ENCODE measurements at places on chromosomes 11 and 22. TPM values are rescaled to one million over a fixed set of nuclear protein-coding genes. Genes with fewer than 3 reads are reported as not detected.

The CCDC87 gene
- 0.50 TPM for total RNA-seq

The CCDC116 gene
- total RNA-seq: 0.41 TPM

The MS4A12 gene
- total RNA-seq: not detected

The CASTOR1 gene
- 16.2 TPM for total RNA-seq

The BTBD18 gene
- not detected for total RNA-seq

The SLC22A8 gene
- not detected for total RNA-seq

The ANO9 gene
- 21.6 TPM for total RNA-seq

The OR52I1 gene
- not detected for total RNA-seq

DNA sequence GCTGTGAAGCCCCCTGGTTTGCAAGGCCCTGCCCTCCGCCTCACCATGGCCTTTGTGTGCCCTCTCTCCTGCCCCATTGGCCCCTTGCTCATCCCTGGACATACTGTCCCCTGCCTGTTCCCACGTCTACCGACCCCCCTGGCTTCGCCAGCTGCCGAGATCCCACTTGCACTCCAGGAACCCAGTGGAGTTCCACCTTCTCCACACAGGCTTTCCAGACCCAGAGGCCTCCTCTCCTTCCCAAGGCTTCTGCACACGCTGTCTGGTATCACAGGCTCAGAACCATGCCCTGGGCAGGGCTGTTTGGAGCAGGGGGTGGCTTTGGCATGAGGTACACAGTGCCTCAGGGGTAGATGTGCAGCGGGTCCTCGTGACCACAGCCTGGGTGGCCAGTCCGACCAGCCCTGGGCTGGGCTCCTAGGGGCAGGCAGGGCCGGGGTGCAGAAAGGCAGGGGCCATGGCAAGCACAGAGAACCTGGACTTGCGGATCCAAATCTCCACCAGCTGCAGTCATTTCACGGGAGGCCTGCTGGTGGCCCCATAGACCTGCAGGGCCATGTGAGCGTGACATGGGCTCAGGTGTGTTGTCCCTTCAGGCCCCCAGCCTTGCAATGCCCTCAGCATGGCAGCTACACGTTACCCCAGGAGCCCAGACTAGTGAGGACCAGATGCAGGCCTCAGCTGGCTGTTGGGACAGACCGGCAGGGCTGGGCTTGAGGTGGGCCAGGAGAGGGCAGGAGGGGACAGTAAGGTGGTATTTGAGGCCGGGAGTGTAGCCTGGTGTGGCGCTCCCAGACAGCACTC, 9.5 kb downstream of the GRK2 start:
- no peak for DNase-seq

DNA sequence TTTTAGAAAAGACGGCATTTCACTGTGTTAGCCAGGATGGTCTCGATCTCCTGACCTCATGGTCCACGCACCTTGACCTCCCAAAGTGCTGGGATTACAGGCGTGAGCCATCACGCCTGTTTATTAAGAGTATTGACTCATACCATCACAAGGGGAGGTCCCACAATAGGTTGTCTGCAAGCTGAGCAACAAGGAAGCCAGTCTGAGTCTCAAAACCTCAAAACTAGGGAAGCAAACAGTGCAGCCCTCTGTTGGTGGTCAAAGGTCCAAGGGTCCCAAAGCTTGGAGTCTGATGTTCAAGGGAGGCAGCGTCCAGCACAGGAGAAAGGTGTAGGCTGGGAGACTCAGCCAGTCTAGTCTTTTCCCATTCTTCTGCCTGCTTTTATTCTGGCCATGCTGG, 32.8 kb upstream of the LDLRAD3 start:
- no peak for DNase-seq

DNA sequence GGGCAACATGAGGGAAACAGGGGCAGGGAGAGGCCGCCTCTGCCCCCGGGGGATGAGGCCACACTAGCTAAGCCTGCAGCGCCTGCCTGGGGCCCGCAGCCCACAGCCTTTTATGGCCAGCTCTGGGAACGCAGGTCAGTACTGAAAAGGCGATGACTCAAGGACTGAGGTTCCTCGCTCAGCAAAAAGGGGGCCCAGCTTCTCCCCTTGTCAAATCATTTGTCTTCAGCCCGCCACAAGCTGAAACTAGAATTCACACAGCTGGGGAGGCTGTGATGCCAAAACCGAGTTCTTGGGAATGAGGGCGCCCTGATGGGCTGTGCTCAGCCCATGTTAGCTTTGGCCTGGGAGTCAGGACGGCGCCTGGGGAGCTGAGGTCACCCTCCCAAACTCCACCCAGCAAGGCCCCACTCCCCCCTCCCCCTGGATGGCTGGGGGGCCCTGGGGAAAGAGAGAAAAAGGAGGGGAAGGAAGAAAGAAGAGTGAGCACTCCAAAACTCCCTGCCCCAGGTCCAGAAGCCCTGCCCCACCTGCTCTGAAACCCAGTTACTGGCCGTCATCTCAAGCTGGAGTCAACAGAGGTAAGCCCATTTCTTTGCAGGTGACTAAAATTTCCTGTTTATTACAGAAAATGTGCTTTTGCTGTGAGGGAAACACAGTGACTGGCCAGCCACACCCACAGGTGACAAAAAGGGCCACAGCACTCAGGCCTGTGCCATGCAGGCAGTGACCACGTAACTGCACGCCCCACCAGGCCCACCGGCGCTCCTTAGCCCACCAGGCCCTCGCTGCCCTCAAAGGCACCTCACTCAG, 13.7 kb downstream of the EHD1 start:
- peak; percentile 61 for DNase-seq

DNA sequence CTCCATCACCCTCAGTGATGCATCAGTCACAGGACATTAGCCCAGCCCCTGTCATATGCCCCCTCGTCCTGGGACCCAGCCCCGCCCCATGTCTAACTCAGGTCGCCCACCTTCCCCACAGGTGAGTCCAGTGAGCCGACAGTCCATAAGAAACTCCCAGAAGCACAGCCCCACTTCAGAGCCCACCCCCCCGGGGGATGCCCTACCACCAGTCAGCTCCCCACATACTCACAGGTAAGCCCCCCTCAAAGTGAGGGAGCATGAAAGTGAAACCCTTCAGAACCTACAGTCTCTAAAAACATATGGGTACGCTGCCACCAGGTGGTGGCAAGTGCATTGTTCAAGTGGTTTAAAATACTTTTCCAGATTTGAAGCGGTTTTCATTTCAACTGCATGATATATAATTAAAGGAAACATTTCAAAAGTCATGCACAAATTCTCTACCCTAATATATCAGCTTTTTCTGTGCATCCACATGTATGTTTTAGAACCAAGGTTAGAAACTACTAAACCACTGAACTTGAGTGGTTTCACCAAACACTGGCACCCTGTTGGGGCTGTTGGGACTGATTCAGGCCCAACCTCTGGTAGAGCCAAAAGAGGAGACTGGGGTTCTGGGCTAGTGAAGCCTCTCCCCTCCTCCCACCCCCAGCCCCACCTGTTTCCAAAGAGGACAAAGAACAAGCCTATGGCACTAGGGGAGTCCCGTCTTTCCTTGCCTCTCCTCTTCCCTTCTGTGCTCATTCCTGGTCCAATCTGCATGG, 17.3 kb downstream of the EPS8L2 start:
- DNase-seq: peak; percentile 52

DNA sequence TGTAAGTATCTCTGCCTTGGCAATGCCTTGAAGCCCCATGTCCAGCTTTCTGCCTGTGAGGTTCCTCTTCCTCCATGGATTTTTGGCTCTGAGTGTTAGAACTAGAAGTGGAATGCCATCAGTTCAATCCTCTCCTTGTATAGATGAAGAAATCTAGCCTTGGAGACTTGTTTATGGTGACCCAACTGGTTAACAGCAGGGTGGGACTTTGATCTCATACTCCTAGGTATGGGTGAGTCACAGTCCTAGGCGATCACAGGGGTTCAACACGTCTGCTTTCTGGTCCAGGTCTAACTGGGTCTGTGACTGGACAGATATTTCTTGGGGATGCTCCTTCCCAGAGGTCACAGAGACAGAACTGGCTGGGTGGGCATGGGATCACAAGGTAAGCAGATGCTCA, 9.2 kb upstream of the MTFP1 start:
- DNase-seq: no peak

GRCh38 chr11:46513934-46514342, 79.9 kb downstream of the AMBRA1 start:
- no peak for DNase-seq

- DNase-seq: no peak
Measured at GRCh38 chr11:33478111-33478573, 221.0 kb downstream of the HIPK3 start.

DNA sequence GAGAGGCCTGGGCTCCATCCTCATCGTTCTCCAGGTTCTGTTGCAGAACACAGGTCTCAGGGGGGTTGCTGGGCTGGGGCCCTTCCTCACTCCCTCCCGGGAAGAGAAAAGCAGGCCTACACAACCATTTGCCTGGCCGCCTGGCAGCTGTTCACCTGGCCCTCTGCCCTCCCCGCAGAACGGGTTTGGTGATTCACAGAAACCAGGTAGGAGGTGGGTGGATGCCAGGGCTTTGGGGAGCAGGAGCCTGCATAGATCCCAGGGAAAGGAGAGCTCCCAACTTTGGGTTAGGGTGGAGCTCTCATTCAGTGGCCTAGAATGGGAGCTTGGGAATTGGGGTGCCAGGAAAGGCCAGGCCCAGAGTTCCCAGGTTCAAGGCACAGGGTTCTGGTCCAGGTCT, 995 bp downstream of the TMEM134 start:
- peak; percentile 84 for DNase-seq

DNA sequence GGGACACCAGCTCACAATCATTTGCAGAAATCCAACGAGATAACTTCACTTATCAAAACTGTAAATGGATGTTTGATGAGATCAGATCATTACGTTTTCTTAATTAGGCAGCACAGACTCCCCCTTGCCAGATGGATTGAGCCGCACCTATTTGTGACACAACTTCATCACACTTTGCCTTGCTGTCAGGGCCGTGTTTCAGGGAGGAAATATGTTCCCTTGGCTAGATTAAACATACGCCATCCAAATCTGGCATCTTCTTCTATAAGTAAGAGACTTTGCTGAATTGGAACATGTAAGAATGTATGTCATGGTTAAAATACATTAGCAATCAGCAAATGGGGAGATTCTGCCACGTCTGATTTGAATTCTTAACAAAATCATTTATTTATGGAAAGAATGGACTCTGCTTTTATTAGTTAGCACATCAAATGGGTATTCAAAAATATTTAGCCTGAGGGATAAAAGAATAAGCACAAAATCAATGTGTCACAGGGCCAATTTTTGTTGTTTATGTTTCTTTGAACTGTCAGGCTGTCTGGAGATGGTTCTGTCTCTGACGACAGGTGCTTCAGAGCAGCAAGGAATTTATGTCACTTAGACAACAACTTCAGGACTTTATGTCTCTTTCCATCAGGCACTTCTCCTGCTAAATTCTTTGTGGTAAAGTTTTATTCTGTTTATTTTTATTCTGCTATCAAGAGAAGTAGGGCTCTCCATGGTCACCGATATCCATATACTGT, 326.1 kb upstream of the NCAM1 start:
- DNase-seq: no peak

GRCh38 chr11:80843266-80843974, 1402.6 kb upstream of the TENM4 start:
- DNase-seq: no peak

DNA sequence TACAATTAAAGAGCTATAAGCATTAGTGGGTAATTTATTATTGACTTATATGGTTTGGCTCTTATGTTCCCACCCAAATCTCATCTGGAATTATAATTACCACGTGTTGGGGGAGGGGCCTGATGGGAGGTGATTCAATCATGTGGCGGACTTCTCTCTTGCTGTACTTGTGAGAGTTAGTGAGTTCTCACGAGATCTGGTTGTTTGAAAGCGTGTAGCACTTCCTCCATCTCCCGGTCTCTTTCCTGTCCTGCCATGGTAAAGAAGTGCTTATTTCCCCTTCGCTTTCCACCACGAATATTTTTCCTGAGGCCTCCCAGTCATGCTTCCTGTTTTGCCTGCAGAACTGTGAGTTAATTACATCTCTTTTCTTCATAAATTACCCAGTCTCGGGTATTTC, 28.1 kb upstream of the CHORDC1 start:
- DNase-seq: no peak

DNA sequence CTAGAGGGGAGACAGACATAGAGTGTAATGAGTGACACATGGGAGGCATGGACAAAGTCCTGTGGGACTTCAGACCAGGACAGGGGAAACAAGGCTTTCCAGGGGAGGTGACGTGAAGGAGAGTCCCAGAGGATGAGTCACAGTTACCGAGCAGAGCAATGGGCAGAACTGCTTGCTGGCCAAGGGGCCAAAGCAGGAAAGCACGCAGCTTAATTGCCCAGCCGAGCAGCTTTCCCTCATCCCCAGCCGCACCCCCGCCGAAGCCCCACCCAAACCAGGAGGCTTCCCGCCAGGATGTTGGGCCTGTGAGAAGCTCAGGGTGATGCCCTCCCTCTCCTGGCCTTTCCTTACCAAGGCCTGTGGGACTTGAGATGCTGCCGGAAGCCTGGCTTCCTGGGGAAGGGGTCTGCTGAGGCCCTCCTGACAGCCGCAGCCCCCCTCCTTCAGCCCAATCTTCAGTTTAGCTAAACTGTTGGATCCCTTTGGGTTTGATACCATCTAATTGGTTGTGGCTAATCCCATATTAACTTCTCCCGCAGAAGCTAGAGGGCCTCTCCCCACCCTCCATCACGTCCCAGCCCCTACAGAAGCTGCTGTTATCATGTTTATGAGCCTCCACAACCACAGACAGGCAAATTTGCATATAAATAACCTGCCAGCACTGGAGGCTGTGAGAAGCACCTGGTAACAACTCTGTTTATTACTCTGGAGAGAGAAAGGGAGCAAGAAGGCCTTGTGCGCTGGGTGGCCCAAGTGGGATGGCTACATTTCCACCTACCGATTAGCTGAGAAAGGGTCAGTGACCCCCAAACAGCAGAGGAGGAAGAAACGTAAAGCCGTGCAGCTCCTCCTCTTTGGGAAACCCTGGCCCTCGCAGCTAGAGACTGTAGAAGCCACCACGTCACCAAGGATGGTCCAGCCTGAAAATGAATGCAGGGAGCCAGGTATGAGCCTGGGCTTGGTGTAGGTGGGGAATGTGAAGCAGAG, 80.0 kb downstream of the TRIM29 start:
- DNase-seq: no peak

DNA sequence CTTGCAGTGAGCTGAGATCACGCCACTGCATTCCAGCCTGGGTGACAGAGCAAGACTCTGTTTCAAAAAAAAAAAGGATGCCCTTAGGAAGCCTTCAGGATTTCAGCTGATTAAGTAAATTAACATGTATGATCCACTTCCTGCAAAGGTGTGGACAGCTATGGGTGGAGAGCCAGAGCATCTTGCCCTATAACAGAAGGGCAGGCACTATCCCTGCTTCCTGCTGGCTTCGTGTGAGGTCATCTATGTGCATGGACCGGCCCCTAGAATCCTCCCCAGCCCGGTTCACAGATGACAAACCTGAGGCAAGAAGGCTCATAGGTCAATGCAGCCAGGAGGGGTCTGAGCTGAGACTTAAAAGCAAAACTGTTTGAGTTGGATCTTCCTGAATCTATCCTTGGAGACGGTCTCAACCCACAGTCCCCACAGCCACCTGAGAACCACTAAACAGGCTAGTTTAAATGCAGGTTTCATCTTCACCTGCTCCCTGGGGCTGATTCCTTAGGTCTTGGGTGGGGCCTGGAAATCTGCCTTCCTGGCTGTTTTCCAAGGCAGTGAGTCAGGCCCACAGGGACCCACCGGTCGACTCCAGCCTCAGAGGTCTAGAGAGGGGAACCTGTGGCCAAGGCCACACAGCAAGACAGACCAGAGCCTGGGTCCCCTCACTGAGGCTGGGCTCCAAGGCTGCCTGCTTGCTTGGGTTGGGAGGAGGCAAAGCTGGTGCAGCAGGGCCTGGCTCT, 55.2 kb upstream of the MPEG1 start:
- DNase-seq: no peak
